Jurkat, Clone E6-1 (cell line): ENCODE measurements at places on chromosomes 1 and 21.
A peak's percentile ranks its signal among the peaks of the same experiment; 100 is the strongest.

- DNase-seq: no peak
Observed at GRCh38 chr1:23585321-23586022, 26.2 kb upstream of the ID3 start.

- no peak for DNase-seq
Observed at GRCh38 chr1:242764161-242764560, 239.7 kb upstream of the PLD5 start.

DNA sequence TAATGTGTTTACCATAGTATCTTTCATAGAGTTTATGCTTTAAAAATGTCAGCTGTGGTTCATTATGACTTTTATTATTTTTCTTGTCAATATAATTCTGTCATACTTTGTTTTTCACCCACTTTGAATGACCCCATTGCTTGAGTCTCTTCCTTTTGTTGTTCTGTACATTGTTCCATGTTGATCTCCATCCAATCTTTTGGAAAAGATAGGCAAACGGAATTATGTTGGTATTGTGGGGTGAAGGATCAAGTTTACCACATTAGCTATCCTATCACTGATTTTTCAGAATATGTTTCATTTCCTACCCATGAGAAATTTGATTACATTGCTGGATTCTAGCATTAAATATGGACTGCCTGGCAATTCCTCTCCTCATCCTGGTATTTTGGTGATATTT lies 196.6 kb downstream of the NFIA start:
- no peak for DNase-seq

GRCh38 chr1:202815120-202815519 lies 4.4 kb downstream of the PCAT6 start:
- DNase-seq: no peak

DNA sequence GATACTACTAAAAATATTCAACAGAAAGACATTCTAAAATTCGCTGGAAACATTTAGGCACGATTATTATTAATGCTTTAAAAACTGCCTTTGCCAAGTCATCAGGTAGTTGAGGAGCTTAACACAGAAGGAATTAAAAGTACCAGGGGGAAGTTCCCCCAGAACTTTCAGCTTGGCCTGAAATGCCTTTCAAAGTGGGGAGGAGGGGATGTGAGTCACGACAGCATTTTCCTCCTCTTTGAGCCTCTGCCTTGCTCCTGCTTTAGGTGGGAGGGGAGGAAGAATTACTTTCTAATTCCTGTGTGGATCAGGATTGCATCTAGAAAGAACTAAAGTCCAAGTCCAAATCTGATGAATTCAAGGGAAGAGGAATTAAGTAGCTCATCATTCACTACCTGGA lies 183.7 kb downstream of the CLIC6 start:
- no peak for DNase-seq

DNA sequence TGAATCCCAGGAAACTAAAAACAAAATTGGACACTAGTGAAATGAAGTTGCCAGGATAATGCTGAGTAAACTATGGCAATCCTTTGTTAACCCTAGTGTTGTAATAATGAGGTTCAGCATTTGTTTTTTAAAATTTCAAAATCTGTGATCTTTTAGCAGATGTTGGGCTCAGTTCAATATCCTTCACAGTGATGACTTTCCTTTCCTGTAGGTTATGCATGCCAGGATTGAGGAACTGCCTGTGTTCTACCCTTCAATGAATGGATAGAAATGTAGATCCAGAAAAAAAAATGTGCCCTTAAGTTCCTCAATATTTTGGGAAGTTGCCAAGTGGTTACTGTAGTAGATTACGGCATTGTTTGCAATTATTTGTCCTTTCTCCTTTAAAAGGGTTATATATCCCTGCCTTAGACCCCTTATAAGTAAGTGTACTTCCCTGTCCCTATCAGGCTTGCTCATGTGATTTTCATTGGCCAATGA lies 35.5 kb upstream of the IRF2BP2 start:
- no peak for DNase-seq

GRCh38 chr1:58884706-58885661 lies 101.1 kb upstream of the JUN start:
- DNase-seq: peak; percentile 24

DNA sequence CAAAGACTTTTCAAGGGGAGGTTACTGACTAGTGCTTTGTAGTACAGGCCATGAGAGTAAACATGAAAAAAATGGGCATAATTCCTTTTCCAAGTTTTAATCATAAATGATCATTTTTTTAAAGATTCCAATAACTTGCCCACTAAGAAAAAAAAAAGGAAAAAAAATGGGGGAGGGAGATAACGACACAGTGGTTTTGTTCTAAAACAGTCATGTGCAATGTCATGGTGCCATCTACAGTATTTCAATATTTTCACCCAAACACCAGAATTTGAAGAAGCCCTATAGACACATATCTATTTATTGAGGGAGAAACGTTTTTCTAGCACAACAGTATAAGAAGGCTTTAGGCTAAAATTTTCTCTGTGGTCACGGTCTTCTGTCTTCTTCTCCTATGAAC lies 250.2 kb downstream of the LTN1 start:
- DNase-seq: no peak

GRCh38 chr1:22252251-22252650 lies 109.4 kb upstream of the WNT4 start:
- no peak for DNase-seq

- no peak for DNase-seq
Observed at GRCh38 chr1:155607708-155608107, 2.3 kb upstream of the MSTO1 start.

DNA sequence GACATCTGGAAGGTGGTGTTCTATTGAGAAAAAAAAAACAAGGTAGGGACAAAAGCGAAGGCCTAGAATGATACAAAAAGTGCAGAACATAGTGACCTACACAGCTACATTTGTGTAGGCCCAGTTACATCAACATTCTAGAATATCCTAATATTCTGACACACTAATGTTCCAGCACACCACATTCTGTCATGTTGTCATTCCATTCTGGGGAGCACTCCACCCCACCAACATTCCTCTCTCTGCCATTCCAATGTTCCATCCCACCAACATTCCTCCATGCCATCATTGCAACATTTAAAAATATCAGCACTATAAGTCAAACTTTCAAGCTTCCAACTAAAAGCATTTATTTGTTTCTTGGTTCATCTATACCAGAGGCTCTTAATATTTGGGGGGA lies 28.5 kb downstream of the COA7 start:
- DNase-seq: no peak

DNA sequence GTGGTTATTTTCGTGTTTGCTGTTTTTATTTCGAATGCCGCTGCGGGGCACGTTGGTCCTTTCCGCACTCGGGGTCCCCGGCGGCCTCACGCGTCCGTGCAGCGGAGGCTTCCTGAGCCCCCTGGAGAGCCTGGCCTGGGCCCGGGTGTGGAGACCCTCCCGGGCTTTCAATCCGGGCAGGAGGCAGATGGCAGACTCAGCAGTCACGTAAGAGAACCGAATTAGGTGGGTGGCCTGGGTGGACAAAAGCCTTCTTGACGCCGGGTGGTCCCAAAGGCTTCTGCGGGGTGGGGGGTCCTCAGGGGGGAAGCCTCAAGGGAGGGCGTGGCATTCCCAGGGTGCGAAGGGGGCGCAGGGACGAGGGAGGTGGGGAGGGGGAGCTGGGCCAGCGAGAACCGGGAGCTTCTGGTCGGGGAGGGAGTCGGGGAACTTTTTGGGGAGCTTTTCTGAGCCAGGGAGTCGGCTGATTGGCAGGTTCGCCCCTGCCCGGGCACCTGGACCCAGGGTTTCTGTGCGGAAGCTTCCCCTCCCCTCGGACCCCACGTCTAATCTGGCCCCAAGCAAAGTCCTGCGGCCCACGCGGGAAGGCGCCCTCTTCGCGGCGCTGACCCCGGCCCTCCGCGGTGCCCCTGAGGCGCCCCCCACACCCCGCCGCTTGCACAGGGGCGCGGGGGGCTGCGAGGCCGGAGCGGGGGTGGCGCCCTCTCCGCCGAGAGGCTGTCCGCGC lies 1.3 kb upstream of the HES4 start:
- no peak for DNase-seq

- no peak for DNase-seq
Observed at GRCh38 chr1:238254935-238255334, 364.2 kb upstream of the ZP4 start.

GRCh38 chr1:30808067-30808662 lies 50.6 kb upstream of the LAPTM5 start:
- no peak for DNase-seq

DNA sequence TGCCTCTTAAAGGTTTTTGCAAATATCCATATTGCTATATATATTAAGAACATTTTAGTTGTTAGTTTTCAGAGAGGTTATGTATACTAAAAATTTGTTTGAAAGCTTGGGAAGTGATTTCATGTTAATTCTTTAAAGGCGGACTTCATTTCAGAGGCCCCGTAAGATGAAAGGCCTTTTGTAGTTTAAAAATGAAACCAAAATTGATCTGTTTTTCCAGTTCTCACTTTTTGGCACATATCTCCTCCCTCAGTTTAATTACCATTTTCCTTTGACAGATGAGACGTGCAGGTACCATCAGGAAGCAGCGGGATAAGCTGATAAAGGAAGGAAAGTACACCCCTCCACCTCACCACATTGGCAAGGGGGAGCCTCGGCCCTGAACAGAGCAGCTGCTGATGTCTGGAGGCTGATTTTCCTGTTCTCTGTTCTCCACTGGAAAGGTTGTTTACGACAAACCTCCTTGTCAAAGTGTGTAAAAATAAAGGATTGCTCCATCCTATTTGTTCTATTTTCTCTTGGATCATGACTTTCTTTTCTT lies 8.0 kb downstream of the NDUFS5 start:
- peak; percentile 12 for DNase-seq

DNA sequence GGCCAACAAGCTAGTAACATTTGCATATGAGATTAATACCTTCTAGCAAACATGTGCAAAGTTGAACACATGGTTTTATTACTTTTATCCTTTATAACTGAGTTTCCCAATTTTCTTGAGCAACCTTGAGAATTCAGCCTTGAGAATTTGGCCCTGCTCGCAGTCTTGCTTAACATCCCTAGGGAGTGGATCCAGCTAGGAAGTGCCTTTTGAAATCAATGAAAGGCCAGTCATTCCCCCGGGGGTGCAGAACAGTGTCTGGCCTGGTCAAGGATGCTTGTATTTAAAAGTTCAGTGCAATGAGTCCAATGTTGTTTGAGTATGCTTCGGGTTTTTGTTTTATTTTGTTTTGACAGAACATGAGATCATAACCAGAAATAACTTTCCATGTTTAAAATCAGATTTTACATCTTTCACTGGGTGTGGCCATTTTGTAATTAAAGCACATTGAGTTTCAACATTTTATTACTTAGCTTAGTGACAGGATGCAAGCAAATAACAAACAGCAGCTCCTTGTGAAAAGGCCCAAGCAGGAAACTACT lies 16.7 kb downstream of the PALMD start:
- DNase-seq: no peak

DNA sequence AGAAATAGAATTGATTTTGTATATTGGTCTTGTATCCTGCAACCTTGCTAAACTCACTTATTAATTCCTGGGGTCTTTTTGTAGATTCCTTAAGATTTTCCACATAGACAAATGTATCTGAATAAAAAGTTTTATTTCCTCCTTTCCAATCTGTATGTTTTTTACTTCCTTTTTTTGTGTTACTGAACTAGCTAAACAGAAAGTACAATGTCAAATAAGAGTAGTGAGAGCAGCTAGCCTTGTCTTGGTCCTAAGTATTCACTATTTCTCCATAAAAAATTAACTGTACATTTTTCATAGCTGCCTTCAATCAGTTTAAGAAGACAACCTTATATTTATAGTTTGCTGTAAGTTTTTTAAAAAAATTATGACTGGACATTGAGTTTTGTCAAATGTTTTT lies 74.9 kb downstream of the FASLG start:
- DNase-seq: no peak

DNA sequence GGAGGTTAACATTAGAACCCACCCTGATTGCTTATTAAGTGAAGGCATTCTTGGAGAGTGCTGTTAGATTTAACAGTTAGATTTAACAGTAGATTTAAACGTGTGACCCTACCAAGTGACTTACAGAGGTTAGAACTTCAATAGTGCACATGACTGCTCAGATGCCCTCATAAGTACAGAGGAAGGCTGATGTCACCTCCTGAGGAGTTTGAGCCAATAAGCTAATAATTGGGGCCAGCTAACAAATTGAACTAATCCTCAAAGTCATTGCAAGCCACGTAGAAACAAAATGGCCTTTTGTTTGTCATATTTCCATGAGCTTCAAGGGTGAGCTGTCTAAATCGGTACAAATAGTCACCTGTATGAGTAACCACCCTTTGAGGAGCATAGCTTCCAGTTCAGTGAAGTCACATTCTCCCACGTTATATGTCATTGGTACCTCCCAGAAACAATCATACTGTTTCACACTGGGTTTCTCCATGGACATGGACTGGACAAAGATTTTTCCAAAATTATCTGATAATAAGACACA lies 11.7 kb downstream of the AVPR1B start:
- no peak for DNase-seq

DNA sequence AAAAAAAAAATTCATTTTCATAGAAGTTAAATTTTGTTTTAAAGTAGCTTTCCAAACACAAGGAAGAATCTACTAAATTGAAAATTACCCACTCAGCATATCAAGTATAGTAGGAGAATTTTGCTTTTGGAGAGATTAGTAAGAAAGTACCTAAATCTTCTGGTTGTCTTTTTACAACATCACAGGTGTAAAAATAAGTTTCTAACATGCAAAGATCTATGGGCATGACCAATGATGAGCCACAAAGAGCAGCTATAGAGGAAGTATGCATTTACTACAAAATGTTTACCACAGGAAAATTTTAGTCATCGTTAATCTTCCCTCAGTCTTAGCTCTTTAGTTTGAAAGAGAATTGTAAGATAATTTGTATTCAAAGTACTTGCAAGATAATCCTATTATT lies 28.1 kb downstream of the ANGPTL3 start:
- DNase-seq: no peak

DNA sequence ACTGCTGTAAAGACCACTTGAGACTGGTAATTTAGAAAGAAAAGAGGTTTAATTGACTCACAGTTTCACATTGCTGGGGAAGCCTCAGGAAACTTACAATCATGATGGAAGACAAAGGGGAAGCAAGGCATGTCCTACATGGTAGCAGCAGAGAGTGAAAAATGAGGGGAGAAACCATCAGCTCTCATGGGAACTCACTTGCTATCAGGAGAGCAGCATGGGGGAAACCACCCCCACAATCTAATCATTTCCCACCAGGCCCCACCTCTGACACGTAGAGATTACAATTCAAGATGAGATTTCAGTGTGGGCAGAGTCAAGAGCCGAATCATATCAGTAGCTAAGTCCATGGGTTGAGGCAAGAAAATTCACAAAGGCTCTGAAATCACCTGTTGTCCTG lies 23.8 kb upstream of the LYPD8 start:
- no peak for DNase-seq

DNA sequence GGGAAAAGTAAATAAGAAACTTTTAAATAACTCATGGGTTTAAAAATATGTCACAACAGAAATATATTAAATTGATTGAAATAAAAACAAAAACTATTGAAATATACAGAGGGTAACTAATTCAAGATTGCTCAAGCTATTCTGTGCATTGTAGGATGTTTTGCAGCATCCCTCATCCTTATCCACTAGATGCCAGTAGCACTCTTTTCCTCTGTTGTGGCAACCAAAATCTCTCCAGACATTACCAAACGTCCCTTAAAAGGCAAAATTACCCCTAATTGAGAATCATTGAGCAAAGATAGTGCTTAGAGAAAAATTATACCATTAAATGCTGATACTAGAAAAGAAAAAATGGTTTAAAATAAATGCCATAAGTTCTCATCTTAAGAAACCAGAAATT lies 682.6 kb downstream of the RWDD3 start:
- no peak for DNase-seq

- DNase-seq: no peak
Observed at GRCh38 chr1:36588972-36589371, 106.3 kb upstream of the CSF3R start.

- peak; percentile 68 for DNase-seq
Observed at GRCh38 chr21:42299324-42300044, 15.7 kb downstream of the TFF3 start.

- DNase-seq: no peak
Observed at GRCh38 chr1:109799445-109799844, 35.7 kb upstream of the EPS8L3 start.
